Stimulated activated naive B cell treated with anti-CD40 and anti-IgM and Interleukin-4, amounts not matched to agents 10 μg/mL and 1 μg/mL and 100 μg/mL, for 72 hours (primary cell): ENCODE measurements at places on chromosomes 5 and 9.

DNA sequence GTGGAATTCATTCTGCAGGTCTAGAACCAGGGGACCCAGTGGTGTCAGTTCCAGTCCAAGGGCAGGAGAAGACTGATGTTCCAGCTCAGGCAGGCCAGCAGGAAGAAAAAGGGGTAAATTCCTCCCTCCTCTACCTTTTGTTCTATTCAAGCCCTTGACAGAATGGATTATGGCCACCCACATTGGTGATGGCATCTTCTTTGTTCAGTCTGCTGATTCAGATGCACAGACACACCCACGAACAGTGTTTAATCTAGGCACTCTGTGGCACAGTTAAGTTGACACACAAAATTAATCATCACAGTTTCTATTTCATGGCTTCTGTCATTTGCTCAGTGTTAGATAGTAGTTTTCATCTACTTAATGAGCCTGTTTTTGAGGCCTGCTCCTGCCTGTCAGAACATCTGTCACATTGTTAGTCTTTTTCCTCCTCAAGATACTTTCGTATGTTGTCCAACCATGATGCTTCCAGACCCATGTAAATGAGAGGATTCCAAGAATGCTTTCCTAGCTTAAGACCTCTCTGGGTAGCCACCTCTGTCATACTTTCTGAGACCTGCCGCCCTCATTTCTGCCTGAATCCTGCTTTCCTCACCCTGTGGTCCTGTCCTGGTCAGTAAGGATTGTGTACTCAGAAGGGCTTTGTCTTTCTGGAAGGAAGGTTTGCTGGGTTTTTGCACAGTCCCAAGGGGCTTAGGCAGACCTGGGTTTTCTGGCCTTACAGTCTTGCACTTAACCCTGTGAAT lies 72.5 kb downstream of the SPIN1 start:
- no peak overlapping the region for H3K27ac ChIP-seq
- peaks cover 37% of the 10 kb centered on the region for H3K36me3 ChIP-seq
- no peaks in the 10 kb centered on the region for H3K27me3 ChIP-seq
- no peak for DNase-seq

- H3K4me3 ChIP-seq, result no peak overlapping the region
- H3K4me1 ChIP-seq, result peaks cover 2% of the 10 kb centered on the region
- H3K27ac ChIP-seq, result no peak overlapping the region
- H3K27me3 ChIP-seq, result no peaks in the 10 kb centered on the region
These were observed 133.0 kb upstream of the TUT7 start for GRCh38 chr9:86486891-86487837.

GRCh38 chr9:16720386-16720785 lies 150.1 kb downstream of the BNC2 start:
- no peaks in the 10 kb centered on the region for H3K4me1 ChIP-seq
- DNase-seq, result no peak
- H3K36me3 ChIP-seq, result no peaks in the 10 kb centered on the region
- no peak overlapping the region for H3K4me3 ChIP-seq
- H3K27me3 ChIP-seq, result no peaks in the 10 kb centered on the region
- H3K27ac ChIP-seq, result no peak overlapping the region

DNA sequence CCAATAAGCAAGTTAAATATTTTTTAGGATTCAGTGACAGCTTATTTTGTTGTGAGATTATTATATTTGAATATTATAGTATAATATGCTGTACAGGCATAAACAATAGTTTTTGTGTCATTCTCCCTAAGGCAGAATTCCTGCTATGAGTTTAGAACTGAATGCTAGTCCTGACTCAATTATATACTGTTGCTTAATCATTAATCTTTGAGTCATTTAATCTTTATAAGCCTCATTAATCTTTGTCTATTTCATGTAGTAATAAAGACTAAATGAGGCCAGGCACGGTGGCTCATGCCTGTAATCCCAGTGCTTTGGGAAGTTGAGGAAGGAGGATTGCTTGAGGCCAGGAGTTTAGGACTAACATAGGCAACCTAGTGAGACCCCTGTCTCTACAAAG lies 3.6 kb upstream of the DCP2 start:
- H3K4me3 ChIP-seq, result no peak overlapping the region
- no peak overlapping the region for H3K27ac ChIP-seq
- peaks cover 31% of the 10 kb centered on the region for H3K4me1 ChIP-seq
- H3K36me3 ChIP-seq, result no peaks in the 10 kb centered on the region
- H3K27me3 ChIP-seq, result no peaks in the 10 kb centered on the region
- no peak for DNase-seq

DNA sequence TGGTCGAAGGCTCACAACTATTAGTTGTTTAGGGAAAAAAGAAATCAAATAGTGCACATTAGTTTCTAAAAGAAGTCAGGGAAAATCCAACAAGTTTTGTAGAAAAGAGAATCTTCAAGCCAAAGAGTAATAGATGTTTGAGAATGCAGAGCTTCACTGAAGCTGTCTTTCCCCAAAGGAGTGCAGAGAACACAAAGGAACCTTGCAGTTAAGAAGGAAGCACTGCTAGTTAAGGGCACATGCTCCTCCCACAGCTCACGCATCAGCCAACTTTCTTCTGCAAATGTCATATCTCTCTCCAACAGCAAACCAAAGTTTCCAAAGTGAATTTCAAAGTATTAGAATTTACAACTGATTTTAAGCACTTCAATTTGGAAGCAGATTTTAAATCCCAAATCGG lies 116.4 kb upstream of the FST start:
- H3K27me3 ChIP-seq, result no peaks in the 10 kb centered on the region
- no peak for DNase-seq
- no peaks in the 10 kb centered on the region for H3K36me3 ChIP-seq
- no peak overlapping the region for H3K4me3 ChIP-seq

- H3K27me3 ChIP-seq, result no peaks in the 10 kb centered on the region
- peak within 1 kb of the TSS; percentile 80 for H3K4me3 ChIP-seq
- peaks cover 24% of the 10 kb centered on the region for H3K36me3 ChIP-seq
- H3K4me1 ChIP-seq, result peaks cover 36% of the 10 kb centered on the region
These were observed at the start of gene GPX3 for GRCh38 chr5:151020304-151021110. Gene GPX3 (plus strand): TSS chr5:151020591. CDS start chr5:151020655, 64 bp downstream.

DNA sequence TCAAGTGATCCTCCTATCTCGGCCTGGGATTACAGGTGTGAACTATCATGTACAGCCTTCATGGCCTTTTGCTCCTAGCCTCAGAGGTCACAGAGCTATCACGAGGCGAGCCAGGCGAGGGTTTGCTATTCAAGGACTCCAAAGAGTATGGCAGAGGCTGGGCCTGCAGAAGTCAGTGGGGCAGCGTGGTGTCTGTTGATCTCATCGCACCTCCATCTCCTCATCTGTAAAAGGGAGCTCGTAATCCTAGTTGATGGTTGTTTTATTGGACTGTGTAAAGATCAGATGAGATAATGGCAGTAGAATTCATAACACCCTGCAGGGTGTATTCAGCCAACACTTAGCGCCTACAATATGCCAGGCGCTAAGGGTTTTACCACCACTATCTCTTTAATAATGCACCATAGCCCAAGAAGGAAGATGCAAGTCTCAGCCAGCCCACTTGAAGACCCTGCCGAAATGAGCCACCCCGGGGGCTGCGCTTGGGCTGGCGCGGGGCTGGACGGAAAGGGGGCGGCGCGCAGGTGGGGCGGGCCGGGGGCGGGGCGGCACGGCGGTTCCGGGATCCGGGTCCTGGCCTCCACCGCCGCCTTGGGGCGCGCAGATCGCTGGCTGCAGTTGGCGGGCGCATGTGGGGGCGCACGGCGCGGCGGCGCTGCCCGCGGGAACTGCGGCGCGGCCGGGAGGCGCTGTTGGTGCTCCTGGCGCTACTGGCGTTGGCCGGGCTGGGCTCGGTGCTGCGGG lies at the start of gene GALNT12:
TSS of gene GALNT12 (plus strand) at position 601 of the 744 bp plus-strand sequence. CDS start at position 630, 29 bp downstream.
- peak within 1 kb of the TSS; percentile 89 for H3K4me3 ChIP-seq
- H3K27ac ChIP-seq, result peak within 1 kb of the TSS; percentile 56
- H3K27me3 ChIP-seq, result peaks cover 36% of the 10 kb centered on the region
- peaks cover 20% of the 10 kb centered on the region for H3K4me1 ChIP-seq

DNA sequence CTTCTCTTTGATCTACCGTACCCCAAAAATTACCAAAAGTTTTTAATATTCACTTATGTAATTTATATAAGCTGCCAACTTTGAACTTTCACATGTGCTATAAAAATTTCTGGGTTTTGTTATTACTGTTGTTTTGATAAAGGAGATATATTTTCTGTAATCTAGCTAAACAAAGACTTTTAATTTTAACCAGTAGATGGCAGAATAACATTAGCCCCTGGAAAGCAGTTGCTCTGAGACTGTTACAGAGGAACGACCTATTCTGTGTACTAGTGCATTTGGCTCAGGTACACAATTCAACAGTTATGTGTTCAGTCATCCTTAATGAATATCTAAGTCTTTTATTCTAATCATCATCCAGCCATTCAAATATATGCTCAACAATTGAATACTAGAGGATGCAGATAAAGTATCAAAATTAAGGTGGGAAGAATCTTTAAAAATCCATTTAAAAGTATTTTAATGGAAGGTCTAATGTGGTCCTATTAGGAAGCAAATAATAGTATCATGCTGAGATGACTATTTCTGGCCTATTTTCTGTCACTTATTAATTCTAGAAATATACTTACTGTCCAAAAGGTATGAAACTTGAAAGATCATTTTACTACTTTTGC lies 8.6 kb downstream of the KLHL9 start:
- H3K4me1 ChIP-seq, result peaks cover 8% of the 10 kb centered on the region
- H3K4me3 ChIP-seq, result no peak overlapping the region
- no peak for DNase-seq
- H3K36me3 ChIP-seq, result peaks cover 20% of the 10 kb centered on the region
- no peak overlapping the region for H3K27ac ChIP-seq

DNA sequence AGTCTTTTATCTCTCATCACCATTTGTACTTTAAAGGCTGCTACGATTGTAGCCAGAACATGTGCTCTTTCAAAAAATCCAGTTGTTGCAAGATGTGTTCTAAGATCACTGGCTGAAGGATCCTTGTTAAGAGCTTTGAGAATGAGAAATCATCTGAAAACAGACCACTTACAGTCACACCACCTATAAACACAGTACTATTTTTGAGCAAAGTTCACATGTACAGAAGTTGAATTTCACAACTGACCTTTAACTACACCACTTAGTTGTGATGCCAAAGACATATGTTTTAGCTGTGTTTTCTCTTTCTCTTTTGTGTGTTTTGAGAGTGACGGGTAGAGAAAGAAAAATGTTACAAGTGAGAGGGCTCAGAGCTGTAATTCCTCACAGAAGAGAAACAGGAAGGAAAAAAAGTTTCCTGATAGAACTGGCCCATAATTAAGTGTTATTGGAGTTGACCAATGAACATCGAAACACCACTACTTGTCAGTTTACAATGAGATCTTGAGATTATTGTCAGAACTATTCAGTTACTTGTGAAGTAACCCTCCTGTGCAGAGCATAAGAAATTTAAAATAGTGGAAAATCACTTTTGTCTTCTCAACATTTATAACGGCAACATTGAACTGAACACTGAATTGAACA lies 245.4 kb downstream of the MLLT3 start:
- no peak overlapping the region for H3K4me3 ChIP-seq
- DNase-seq, result no peak
- H3K27ac ChIP-seq, result no peak overlapping the region
- H3K27me3 ChIP-seq, result peaks cover 16% of the 10 kb centered on the region

GRCh38 chr5:168015506-168015905 lies 275.9 kb upstream of the WWC1 start:
- H3K4me3 ChIP-seq, result no peak overlapping the region
- no peaks in the 10 kb centered on the region for H3K36me3 ChIP-seq
- DNase-seq, result no peak
- no peaks in the 10 kb centered on the region for H3K27me3 ChIP-seq
- H3K4me1 ChIP-seq, result no peaks in the 10 kb centered on the region

- DNase-seq, result no peak
- H3K27ac ChIP-seq, result peak overlapping the region; percentile 68
- no peaks in the 10 kb centered on the region for H3K27me3 ChIP-seq
- peak overlapping the region; percentile 80 for H3K4me3 ChIP-seq
- H3K4me1 ChIP-seq, result peaks cover 43% of the 10 kb centered on the region
These were observed 1.2 kb upstream of the CLPTM1L start for GRCh38 chr5:1345876-1346626.

- DNase-seq, result no peak
- no peak overlapping the region for H3K27ac ChIP-seq
- peaks cover 41% of the 10 kb centered on the region for H3K36me3 ChIP-seq
- H3K27me3 ChIP-seq, result no peaks in the 10 kb centered on the region
These were observed 34.5 kb downstream of the CEP72 start for GRCh38 chr5:646396-647201.

GRCh38 chr5:125196481-125197111 lies 450.2 kb upstream of the ZNF608 start:
- H3K36me3 ChIP-seq, result no peaks in the 10 kb centered on the region
- H3K4me1 ChIP-seq, result peaks cover 7% of the 10 kb centered on the region
- no peak for DNase-seq
- no peak overlapping the region for H3K27ac ChIP-seq
- no peak overlapping the region for H3K4me3 ChIP-seq

DNA sequence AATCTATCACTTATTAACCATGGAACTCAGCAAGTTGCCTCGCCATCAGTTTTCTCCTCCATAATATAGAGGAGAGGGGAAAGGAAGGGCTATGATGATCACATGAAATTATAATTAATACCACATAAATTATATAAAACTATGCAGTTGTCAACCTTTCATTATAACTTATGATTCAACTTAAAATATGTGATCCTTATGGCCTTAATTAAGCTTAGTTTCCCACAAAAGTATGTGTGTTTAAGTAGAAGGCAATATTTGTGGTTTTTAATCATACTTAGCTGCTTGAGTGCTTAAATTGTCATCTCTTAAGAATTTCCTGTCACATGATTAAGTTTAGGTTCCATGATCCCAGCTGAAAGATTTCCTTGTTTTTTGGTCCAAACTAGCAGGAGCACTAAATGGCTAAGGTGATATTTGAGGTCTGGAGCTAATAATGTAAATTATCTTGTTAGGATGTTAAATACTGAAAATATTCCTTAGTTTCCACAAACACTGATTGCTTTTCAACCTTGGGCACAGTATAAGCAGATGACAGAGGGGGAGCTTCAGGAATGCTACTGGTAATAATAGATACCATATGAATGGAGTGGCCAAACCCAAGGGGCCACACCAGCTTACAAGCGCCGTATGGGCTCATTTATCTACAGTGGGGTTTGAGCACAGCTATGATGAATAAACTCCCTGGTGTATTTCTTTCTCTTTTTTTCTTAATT lies 26.4 kb upstream of the F2R start:
- no peaks in the 10 kb centered on the region for H3K27me3 ChIP-seq
- H3K4me1 ChIP-seq, result peaks cover 4% of the 10 kb centered on the region
- peak overlapping the region; percentile 14 for H3K27ac ChIP-seq
- no peak overlapping the region for H3K4me3 ChIP-seq

GRCh38 chr9:133818444-133818843 lies 80.3 kb upstream of the SARDH start:
- no peak for DNase-seq
- H3K27ac ChIP-seq, result peak overlapping the region; percentile 92
- peaks cover 77% of the 10 kb centered on the region for H3K36me3 ChIP-seq
- no peaks in the 10 kb centered on the region for H3K27me3 ChIP-seq
- H3K4me3 ChIP-seq, result no peak overlapping the region

- no peaks in the 10 kb centered on the region for H3K4me1 ChIP-seq
- peaks cover 34% of the 10 kb centered on the region for H3K27me3 ChIP-seq
- H3K27ac ChIP-seq, result no peak overlapping the region
- DNase-seq, result no peak
These were observed 27.6 kb downstream of the FGF1 start for GRCh38 chr5:142658278-142658677.
